SIG-M5 (cell line): ENCODE measurements at places on chromosomes 13 and 19.
A peak's percentile ranks its signal among the peaks of the same experiment; 100 is the strongest.

DNA sequence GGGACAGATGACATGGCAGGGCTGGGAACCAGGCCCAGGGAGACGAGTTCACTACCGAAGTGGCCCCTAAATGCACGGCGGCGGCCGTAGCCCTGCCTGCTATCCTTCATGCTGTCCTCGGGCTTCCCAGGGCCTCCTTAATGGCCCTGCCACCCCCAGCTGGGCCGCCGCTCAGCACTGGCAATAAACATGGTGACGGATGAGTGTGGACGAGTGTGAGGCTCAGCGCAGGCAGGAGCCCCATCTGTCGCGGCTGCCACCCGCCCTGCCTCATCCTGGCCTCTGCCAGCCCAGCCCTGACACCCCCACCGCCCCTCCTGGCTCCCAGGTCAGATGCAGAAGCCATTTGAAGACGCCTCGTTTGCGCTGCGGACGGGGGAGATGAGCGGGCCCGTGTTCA is 13.6 kb downstream of the PIN1 start:
- no peak for DNase-seq

GRCh38 chr13:35957996-35958395 is 173.2 kb downstream of the DCLK1 start:
- no peak for DNase-seq

GRCh38 chr13:41059456-41060081 is 1.7 kb upstream of the WBP4 start:
- DNase-seq, result no peak

DNA sequence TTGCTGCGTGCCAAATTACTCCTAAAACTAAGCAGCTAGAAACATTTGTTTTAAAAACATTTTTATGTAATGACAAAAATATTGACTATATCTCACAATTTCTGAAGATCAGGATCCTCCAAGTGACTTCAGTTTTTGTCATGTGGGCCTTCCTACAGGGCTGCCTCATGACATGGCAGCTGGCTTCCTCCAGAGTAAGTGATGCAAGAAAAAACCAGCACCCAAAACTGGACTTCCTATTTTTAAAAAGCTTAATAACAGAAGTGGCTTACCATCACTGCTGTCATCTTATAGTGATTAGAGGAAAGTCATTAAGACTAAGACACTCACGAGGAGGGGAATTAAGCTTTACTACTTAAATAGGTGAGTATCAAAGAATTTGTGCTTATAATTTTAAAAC is 681.7 kb downstream of the PCDH17 start:
- peak; percentile 14 for DNase-seq

GRCh38 chr19:11322269-11323024 is 17.0 kb downstream of the RAB3D start:
- no peak for DNase-seq

DNA sequence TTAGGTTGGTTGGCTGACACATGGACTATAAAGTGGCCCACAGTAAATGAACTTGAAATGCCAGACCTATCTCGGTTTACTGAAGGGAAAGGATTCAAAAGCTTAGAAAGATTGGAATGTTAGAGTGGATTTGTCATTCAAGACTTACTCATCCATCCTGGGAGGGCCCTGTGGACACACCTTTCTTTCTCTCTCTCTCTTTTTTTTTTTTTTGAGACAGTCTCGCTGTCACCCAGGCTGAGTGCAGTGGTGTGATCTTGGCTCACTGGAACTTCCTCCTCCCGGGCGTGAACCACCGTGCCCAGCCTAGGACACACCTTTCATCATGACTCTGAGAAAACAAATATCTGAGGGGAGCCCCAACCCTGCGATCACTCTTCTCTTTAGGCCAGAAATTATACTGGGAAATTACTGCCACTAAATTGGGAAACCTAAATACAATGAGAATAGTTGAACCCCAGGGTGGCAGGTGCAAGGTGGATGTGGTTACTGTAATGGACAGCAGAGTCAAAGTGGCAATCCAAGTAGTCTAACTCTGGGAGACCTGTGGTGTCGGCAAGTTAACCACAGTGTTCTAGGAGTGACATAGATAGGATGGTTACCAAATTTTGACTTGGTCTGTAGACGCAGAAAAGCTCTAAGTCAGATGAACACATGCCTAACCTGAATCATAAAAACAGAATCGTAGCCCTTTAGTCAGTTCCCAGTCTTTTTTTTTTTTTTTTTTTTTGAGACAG is 47.1 kb upstream of the ZMYM5 start:
- no peak for DNase-seq

DNA sequence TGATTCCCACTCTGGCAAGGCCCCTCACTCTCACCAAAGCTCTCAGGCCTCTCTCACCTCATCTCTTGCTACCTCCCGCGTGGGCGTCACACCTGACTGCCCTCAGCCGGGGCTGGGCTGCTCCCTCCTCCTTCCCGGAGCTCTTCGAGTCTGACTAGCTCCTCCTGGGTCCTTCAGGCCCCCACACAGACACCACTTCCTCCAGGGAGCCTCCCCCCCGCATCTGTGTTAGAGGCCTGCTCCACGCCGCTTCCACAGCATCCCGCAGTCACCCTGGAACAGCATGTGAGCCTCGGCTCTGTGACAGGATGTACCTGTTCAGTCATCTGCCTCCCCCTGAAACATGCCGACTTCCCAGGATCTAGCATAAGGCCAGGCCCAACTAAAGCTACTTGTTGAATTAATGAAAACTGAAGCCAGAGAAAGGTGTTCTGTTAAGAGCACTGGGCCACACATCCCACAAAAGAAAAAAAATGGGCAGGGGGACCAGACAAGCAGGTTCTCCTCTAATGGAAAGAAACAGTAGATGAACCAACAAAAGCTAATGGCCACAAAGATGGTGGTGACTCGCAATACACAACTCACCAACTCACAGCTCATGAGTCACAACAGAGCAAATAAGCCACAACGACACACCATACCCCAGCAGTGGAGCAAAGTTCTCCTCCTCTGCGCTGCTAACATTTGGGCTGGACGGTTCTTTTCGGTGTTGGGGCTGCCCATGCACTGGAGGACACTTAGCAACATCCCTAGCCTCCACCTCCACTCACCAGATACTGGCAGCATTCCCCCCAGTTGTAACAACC is 3.0 kb downstream of the PPP6R1 start:
- no peak for DNase-seq

GRCh38 chr13:80572308-80572922 is 231.5 kb upstream of the SPRY2 start:
- no peak for DNase-seq

- DNase-seq, result no peak
Observed at GRCh38 chr19:38162632-38163031, 61.4 kb downstream of the DPF1 start.

- no peak for DNase-seq
Observed at GRCh38 chr13:99339736-99340397, 32.7 kb upstream of the GPR183 start.

GRCh38 chr13:59270327-59270726 is 893.4 kb downstream of the DIAPH3 start:
- no peak for DNase-seq

GRCh38 chr13:44790289-44790688 is 199.0 kb downstream of the NUFIP1 start:
- no peak for DNase-seq

DNA sequence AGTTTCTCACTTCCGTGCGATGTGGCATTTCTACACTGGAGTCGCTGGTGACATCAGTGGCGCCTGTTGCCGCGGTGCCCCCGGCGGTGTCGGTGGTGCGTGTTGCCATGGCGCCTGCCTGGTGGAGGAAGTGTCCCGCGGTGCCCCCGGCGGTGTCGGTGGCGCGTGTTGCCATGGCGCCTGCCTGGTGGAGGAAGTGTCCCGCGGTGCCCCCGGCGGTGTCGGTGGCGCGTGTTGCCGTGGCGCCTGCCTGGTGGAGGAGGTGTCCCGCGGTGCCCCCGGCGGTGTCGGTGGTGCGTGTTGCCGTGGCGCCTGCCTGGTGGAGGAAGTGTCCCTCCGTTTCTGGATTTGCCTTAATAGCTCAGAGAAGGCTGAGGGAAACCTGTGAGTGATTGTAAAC is 127.6 kb downstream of the KDM4B start:
- no peak for DNase-seq

DNA sequence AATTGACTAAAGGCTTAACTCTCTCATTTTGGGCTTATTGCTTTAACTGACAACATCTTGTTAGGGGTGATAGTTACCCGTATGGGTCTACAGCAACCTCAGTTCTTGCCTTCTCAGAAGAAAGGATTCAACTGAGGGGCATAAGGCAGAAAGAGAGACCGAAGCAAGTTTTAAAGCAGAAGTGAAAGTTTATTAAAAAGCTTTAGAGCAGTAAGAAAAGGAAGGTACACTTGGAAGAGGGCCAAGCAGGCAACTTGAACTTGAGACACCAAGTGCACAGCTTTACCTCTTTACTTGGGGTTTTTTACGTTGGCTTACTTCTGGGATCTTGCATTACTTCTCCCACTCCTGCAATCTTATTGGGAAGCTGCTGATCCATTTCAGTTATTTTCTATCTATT is 246.9 kb upstream of the PRR20A start:
- peak; percentile 40 for DNase-seq

DNA sequence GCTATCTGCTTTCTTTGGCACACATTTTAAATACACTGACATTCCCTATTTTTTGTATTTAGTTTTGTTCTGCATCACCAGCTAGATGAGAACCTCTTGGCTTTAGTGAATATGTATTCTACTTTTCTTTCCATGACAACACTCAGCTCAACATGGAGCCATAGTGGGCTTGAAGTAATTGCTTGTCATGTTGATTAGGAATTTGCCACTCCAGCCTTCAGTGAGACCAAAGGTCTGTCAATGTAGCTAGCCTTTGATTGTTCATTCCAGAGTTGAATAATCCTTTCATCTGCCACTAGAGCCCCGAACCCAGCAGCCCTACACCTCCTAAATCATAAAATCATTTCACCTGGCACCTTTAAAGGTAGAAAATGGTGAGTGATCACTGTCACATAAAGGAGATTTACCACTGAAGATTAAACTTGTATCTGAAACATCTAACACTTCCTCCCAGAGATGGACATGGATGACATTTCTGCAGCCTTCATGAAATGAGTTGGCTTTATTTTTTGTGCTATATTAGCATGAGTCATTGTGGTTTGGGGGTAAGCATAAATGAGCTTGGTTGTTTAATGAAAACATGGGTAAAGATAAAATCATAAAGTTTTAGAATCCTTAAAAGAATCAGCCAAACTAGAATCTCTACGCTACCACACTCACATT is 29.2 kb upstream of the GARRE1 start:
- no peak for DNase-seq

DNA sequence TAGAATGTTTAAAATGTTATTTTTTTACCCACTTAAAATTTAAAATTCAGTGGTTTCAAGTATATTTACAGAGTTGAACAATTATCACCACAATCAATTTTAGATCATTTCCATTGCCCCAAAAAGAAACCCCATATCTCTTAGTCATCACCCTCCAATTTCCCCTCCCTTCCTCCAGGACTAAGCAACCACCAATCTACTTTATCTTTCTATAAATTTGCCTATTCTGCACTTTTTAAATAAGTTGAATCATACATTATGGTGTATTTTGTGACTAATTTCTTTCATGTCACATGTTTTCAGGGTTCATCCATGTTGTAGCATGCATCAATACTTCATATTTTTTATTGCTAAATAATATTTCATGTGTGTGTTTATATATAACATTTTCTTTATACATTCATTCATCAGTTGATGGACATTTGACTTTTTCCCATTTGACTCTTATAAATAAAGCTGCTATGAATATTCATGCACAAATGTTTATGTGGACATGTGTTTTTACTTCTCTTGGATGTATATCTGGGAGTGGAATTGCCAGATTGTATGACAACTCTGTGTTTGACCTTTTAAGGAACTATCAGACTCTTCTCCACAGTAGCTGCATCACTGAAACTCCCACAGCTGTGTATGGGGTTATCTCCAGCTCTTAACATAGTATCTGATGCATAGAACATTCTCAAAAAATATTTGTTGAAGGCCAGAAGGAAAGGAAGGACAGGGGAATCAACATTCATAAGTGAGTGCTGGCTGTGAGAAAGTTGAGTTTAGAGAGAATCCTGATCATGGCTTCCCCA is 107.8 kb upstream of the OXGR1 start:
- no peak for DNase-seq

DNA sequence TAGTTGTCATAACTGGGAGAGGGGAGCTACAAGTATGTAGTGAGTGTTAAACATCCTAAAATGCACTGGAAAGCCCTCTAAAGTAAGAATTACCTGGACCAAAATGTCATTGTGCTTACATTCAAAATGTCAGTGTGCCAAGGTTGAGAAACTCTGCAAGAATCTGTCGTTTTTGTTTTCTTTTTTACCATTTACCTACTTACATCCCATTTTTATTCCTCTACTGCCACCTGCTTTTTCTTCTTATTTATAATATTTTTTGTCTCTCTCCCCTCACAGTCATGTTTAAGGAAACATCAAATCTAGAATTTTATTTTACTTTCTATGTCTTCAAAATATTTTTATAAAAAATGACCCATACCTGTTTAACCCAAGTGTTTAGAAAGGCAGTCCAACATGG is 226.4 kb downstream of the PCDH17 start:
- DNase-seq, result no peak

GRCh38 chr13:23921451-23921888 is 24.2 kb upstream of the C1QTNF9B start:
- DNase-seq, result no peak

DNA sequence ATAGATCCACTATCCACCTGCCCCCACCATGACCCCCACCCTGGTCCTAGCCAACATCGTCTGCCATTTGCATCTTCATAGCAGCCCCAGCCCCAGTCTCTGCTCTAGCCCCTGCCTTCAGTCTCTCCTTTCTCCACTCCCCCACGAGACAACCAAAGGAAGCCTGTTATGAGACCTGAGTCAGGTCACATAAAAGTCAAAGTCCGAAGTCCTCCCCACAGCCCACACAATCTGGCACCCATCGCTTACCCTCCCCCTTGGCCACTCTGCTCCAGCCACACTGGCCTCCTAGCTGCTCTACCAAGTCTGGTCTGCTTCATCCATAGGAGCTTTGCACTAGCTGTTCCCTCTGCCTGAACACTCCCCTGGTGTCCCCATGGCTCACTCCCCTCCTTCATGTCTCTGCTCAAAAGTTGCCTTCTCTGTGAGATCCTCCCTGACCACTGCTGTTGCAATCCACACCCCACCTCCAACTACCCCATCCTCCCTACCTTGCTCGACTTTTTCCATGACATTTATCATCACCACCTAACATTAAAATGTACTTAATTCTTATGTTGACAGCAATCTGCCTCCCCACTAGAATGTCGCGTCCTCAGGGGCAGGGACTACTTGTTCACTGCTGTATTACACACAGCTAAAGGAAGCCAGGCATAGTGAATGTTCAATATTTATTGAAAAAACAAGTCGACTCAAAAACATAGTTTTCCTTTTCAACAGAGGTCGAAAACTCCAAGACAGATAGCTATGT is 1.2 kb upstream of the PLEKHG2 start:
- no peak for DNase-seq

DNA sequence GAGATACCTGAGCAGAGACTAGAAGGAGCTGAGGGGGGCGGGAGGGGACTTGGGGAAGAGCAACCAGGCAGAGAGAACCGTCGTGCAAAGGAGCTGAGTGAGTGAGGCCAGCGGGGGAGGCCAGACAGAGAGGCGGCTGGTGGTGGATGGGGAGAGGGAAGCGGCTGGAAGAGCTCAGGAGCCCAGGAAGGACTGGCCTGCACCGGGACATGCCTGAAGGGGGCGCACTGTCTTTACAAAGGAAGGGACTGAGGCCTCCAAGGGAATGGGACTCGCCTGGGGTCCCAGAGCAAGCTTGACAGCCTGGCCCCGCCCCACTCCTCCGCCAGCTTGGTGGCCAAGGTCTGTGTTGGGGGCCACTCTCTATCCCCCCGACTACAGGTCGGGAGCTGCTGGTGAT is 14.9 kb downstream of the ONECUT3 start:
- no peak for DNase-seq

- DNase-seq, result no peak
Observed at GRCh38 chr19:48415395-48415794, 21.9 kb downstream of the GRIN2D start.

GRCh38 chr19:50817941-50818858 is 5.4 kb downstream of the KLK1 start:
- DNase-seq, result no peak
